Stimulated activated CD8-positive, alpha-beta memory T cell treated with anti-CD3 and anti-CD28 coated beads, Interleukin-2, amount 100 ng/mL, for 48 hours (primary cell): ENCODE measurements at places on chromosomes 11 and 22.

- DNase-seq = no peak
Observed at GRCh38 chr11:8573777-8574176, 20.3 kb downstream of the STK33 start.

DNA sequence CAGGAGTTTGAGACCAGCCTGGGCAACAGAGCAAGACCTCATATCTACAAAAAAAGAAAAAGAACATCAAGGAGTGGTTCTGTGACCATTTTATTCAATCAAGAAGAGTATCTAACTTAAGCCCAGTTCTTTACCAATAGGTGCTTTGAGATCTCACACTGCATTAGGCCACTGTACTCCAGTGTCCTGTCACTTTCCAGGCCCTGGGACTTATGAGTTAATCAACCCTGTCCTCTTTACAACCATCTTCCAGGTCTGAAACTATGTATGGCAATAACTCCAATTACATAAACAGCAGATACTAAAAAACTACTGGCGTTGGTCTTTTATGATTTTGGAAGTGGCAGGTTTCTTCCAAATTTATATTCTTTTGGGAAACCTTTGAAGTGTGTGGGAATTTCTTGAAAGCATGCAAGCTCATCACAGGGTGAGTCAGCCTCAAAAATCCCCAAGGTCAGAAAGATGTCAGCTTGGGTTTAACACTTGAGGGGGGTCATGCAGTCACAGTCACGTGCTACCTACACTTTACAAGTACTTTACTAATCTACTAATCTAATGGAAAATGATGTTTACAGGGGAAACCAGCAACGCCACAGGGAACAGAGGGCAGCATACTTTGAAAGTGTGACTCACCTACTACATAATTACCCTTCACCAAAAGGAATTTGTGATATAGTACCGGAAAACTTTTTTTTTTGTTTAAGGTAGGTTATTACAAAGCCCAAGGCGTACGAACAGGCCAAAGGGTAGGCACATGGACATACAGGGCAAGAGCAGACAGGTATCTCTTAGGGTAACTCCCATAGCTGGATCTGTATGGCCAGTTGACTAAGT is 15.6 kb downstream of the PISD start:
- no peak for DNase-seq

DNA sequence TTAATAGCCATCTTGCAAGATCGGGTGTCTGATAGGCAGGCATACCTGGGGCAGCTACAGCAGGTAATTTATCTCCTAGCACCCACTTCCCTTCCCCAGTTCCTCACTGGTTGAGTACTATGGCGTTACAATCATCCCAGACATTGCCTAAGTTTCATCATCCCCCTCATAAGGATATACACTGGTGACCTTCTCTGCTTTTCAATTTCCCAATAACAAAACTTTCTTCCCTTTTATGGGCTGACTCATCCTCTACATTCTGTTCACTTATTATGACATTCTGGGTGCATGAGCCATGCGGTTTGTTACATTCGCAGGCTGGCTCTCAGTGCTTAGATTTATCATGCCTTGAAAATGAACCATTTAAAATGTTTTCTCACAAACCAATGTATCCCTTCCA is 5.0 kb upstream of the MRPL11 start:
- no peak for DNase-seq

DNA sequence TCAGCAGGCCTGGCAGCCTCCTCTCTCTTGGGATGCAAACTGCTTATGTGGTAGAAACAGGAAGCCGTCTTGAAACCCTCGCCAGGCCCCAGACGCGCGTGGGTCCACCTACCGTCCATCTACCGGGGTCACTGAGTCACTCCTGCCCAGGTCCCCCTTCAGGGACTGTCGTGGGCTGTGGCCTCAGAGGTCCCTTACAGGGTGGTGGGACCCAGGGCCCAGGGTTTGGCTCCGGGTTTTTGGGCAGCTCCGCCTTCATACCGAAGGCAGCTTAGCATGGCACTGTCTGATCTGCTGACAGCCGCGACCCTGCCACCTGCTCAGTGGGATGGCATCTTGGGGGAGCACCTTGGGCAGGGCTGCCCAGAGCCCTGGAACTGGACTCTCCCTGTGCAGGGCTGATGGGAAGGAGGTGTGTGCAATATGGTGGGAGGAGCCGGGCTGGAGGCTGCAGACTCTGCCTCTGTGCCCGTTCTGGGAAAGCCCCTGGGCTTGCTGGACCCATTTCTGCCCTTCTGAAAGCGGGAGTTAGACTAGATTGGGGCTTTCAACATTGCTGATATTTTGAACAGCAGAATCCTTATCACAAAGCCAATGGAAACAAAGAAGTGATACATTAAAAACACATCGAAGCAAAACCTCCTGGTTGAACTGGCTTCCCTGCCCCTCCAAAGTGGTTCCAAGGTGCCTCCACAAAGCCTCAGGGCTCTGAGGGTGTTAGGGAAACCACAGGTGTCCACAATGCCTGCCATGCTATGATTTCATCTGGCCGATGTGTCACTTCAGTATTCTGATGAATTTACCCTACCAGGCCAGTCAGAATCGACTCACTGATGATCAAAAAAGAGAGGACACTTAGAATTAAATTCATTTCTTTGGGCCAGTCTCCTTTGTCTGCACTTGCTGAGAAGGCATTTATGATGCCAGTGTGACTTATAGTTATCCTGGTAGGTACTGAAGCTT is 316.5 kb downstream of the KIRREL3 start:
- DNase-seq = no peak

GRCh38 chr11:19311308-19312030 is 70.7 kb upstream of the E2F8 start:
- peak; percentile 14 for DNase-seq

DNA sequence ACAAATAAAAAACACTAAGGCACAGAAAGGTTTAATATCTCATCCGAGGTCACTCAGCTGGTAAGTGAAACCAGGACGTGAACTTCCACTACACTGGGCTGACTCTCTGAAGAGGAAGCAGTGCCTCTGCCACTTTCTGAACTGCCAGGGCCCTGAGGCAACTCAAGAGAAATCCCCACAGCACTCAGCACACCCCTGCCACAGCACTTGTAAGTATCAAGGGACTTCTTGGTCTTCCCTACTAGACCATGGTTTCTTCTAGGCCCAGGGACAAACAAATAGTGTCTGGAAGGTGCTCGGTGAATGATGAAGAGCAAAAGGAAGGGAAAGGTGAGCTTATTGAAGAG is 49.7 kb downstream of the RPL27A start:
- DNase-seq = no peak

- no peak for DNase-seq
Observed at GRCh38 chr11:8008212-8008611, 21.1 kb downstream of the EIF3F start.

- DNase-seq = no peak
Observed at GRCh38 chr11:23769214-23769613, 727.6 kb upstream of the LUZP2 start.

DNA sequence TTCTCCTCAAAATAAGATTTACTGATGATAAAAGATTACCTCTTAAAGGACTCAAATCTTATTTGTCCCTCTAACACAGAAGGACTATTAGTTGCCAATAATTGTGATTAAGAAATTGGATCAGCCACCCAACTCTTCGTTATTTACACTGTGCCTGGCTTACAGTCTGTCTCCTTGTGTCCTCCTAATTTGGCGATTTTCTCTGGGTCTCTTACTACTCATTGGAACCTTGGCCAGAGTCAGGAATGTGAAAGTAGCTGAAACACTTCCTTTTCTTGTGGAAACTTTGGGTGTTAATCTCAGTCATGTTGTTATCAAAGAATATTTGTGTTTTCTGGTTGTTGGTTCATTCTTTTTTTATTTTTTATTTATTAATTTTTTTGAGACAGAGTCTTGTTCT is 83.2 kb downstream of the TEAD1 start:
- DNase-seq = no peak

DNA sequence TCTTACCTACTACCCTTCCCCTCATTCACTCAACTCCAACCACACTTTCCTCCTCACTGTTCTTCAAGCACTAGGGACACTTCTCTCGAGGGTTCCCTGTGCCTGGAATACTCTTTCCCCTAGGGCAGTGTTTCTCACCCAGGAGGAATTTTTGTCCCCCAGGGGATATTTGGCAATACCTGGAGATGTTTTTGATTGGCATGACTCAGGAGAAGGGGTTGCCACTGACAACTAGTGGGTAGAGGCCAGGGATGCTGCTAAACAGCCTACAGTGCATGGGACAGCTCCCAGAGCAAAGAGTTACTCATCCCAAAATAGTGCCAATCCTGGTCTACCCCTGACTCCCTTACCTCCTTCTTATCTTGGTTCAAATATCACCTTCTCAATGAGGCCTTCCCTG is 40.0 kb downstream of the BTG4 start:
- DNase-seq = no peak
